Non-pigmented ciliary epithelial cell (primary cell): ENCODE measurements at places on chromosomes 4 and X.

DNA sequence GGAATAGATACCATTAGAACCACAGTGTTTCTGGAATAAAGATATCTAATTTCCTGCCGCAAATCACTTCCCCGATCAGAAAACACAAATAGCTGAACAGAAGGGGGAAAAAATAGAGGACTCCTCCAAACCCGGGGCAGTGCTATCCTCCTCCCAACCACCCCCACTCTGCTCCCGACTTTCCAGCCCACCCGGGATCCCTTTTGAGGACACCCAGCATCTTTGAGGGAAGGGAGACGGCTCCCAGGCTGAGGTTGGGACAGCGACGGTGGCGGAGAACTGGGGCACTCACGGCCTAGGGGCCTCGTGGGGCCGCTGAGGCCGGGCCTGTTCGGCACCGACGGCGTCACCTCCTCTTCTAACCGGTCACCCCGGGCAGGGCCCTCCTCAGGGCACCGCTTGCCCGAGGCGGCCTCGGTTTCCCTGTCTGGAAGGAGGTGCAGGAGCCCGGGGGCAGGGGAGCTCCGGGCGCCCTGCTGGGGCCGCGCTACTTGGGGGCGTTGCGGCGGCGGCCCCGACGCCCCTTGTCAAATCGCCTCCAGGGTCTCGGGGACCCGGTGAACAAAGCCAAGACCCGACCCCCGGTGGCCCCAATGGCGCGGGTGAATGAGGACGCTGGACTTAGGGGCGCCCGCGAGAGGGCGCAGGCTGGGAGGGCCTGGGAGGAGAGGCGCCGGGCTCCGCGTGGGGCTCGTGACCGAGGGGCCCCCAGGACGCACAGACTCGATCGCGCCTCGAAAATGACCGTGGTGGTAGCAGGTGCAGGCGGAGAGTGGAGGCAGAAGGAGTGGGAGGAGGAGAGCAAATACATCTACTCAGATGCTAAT, 6.9 kb upstream of the ARX start:
- no peak for DNase-seq

DNA sequence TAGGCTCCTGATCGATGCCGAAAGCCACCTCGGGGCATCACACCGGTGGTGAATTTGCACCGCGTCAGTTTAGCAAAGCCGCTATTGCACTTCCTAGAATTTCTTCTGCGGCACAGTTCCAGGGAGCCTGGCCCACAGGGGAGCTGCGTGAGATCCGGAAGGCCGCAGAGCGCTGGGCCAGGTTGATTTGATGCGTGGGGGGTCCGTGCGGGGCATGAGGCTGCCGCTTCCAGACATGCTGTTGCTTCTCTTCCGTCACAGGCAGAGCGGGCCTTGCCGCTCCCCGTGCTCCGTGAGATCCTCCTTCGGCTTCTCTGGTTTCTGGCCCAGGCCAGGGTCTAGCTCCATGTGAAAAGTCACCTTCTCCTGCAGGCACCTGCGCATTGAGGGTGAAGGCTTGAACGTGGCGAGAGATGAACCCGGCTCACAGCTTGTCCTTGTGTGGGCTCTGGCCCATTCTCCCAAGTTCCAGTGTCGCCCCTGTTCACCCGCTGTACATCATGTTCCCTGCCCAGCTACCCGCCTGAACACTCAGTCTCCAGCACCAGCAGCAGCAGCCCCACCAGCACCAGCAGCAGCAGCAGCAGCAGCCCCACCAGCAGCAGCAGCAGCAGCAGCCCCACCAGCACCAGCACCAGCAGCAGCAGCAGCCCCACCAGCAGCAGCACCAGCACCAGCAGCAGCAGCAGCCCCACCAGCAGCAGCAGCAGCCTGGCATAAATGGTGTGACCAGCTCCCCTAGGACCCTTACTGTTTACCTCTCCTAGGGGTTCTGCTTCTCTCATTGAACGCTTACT, 131.2 kb downstream of the TRIML1 start:
- DNase-seq = no peak

GRCh38 chrX:54484666-54485065, 11.4 kb downstream of the FGD1 start:
- no peak for DNase-seq

- no peak for DNase-seq
Observed at GRCh38 chr4:37623125-37623524, 63.1 kb downstream of the RELL1 start.

GRCh38 chrX:132331000-132331399, 111.8 kb upstream of the RAP2C start:
- no peak for DNase-seq

- DNase-seq = no peak
Observed at GRCh38 chrX:154436983-154437752, at the start of gene GDI1. TSS of gene GDI1 (plus strand) at chrX:154437154. CDS start at chrX:154437255, 101 bp downstream.

- no peak for DNase-seq
Observed at GRCh38 chr4:128337863-128338262, 50.2 kb upstream of the PGRMC2 start.

DNA sequence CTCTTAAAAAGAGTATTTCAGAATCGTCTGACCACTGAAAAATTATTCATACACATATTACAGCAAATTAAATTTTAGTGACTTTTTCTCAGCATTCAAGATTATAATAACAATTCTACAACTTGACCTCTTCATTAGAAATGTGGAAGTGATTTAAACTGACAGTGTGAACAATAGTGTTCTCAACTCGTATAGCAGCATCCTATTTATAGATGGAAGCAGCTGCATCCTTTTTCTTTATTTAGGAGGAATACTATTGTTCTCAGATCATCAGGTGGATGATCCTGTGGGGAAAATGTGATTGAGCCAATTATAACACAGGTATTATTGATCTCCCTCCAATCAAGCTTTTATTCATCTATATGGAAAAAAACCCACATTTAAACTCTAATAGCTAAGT, 56.7 kb downstream of the RAPGEF2 start:
- DNase-seq = no peak

DNA sequence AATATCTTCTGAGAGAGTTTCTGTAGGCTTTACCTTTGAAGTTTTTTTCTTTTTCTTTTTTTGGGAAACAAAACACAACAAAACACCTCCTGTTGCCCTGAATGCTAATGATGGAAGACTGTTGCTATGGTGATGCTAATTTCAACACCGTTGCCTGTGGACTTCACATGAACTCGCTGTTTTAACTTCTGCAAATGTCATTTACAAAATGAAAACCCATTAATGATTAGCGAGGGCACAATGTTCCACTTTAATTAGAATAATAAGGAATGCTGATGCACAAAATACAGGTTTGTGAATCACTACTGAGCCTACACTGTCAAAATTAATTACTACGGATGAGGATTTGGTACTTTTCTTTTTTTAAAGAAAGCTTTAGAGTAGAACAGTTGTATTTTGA, 227.1 kb upstream of the FTHL17 start:
- no peak for DNase-seq

- no peak for DNase-seq
Observed at GRCh38 chr4:5511791-5512190, 196.6 kb downstream of the EVC2 start.

DNA sequence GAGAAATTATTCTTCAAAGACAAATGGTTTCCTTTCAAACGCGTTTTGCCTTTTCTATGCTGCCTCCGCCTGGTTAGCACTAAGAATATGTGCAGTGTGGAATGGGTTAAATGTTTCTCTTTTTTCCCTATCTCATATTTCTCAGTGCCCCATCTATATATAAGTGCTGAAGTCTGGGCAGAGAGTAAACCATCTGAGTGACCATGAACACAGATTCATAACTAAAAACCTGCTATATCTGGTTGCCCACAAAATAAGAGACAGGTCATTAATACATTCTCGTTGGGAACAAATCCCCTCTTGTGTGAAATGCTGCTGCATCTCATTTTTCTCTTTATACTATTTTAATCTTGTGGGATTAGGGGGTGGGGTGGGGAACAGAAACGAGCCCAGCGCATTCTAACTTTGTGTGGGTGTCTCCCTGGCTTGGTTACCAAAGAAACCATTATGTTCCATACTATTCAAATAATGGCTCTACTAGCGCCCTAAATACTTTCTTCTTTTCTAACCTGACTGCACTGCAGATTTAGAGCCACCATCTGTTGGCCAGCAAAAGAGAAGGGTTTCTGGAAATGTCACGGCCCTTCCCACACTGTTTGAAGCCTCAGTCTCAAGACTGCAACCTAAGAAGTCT, 42.2 kb upstream of the PTCHD1 start:
- no peak for DNase-seq

DNA sequence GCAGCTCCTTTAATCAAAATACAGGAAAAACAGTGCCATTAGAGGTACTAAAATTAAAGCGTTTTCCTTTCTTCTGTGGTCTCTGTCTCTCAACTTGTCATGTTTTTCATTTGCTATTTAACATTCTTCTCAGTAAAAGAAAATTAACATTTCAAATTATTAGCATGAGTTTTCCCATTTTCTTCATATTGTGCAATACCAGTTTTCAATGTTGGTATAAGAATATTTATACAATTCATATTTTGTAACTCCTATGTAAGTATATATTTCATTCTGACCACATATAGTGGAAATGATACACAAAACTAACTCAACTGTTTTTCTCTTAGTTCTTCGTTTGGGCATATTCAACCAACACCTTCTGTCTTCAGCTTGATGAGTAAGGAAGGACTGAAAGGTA, 308.3 kb downstream of the HS3ST1 start:
- no peak for DNase-seq

GRCh38 chr4:7041801-7042502, 1.2 kb upstream of the TADA2B start:
- no peak for DNase-seq

DNA sequence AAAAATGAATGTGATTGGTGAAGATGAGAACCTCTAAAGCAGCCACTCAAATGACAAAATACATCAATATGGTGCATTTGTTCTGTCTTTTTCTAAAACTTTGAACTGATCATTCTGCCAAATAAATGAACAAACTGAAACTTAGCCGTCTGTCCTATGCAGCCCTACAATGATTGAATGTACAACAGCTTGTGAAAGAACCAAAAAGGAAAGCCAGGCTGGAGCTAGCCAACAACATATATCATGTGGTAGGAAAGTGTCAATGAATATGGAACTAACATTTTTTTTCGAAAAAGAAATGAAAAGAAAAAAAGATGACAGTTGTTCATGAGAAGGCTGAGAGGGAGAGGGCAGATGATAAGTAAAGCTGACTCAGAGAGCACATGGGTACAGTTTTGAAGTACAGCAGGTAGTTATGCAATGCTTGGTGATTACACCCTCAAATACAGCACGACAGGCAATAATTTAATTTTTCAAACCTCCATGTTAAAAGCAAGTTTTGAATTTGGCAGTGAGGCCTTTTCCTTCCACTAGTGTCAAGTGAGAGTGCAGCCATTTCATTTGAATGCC, 21.2 kb upstream of the SLC7A11 start:
- DNase-seq = no peak

DNA sequence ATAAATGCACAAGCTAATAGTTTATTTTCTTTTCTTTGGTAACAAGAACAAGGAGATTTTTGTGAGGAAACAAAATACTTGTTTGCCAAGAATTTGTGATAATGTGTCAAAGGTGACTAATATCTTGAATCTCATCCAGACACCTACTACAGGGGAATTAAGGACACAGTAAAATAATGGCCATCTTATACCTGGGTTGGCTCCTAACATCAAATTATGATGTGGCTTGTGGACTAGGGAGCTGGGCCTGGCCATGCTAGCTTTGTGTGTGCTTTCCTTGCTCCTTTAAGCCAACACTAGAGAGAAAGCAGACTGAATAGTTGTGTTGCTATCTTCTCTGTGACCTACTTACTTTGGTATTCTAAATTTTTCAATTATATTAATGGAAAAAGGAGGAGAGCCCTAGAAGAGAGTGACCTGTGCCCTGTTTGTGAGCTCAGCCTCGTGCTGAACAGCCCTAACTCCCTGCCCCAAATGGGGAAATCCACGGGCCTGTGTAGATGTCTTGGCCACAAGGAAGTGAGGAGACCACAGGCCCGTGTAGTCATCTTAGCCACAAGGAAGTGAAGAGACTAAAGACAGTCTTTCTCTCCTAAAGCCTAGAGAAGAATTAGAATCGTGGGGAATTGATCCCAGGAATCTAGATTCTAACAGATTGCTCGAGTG, 23.3 kb downstream of the ARHGAP24 start:
- DNase-seq = no peak

DNA sequence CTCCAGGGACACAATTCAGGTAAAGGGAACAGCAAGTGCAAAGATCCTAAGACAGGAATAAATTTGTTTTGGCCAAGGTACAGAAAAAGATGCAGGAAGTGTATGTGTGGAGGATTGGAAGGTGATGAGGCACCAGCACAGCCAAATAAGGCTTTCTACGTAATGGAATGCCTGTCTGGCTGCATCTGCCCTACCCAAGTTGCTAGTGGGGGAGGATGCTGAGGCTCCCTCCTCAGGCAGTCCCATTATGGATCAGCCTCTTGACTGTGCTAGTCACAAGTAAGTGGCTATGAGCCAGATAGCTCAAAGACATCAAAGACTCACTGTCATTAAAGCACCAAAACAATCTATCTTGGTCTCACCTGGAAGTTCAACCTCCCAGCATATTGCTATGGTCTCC, 300.9 kb upstream of the FAT4 start:
- no peak for DNase-seq

DNA sequence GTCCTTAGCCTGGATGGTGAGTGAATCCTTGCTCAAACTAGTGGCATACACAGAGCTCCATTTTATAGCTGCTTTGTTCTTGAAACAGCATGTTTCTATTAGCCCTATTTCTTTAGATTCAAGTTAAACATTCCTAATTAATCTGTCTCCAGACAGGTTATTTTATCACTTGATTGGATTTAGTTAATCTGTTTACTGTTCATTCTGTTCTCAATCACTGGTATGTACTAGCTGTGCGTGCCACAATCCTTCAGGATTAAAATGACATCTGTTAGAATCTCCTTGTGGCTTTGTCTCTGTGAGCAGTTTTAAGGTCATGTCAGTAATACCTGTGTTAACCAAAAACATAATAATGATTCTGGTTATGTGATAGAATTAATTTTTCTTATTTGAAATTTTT, 36.5 kb downstream of the PTPN13 start:
- DNase-seq = no peak

DNA sequence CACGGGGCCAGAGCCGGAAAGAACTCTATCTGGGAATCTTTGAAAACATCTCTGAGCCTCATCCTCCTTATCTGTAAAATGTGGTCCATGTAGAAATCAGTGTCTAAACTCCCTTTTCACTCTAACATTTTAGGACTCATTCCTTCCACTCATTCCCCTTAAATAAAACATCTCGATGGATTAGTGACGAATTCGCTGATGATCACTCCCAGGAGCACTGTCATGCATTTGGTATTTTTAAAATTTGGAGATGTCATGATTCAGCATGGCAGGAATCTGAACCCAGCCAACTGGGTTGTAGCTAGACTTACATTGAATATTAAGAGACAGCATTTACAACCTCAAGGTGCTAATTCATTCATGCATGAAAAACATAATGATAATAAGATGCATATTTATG, 88.1 kb downstream of the SPANXN3 start:
- DNase-seq = no peak
